ENCODE measurements at places on chromosomes 11 and 22. TPM values are rescaled to one million over a fixed set of nuclear protein-coding genes. Genes with fewer than 3 reads are reported as not detected.

DNA sequence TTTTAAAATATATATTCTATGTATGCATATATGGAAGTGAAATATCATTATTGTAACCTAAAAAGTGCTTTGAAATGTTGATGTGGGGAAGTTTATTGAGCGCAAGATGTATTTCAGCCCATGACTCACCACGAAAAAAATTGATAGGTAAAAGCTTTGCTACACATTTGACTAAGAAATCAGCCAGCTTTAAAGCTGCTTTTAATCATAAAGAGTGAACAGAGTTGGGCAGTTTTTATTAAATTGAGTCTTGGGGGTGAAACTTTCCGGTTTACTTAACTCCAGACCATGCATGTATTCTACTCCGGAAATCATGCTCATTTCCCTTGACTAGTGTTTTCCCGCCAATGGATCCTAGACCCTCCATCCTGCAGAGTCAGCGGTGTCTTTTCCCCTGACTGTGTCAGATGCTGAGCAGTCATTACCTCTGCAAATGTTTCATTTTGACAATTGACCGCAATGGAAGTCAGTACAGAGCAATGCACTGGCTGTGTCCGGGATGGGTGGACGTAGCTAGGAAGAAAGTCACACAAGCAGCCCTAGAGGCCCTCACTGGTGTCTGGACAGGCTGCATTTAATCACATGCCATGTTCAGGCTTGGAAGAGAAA is 47.2 kb upstream of the MPEG1 start:
- H3K4me1 ChIP-seq = no peaks in the 10 kb centered on the region
- H3K27ac ChIP-seq = no peak overlapping the region
- no peak for DNase-seq
- H3K36me3 ChIP-seq = no peaks in the 10 kb centered on the region

DNA sequence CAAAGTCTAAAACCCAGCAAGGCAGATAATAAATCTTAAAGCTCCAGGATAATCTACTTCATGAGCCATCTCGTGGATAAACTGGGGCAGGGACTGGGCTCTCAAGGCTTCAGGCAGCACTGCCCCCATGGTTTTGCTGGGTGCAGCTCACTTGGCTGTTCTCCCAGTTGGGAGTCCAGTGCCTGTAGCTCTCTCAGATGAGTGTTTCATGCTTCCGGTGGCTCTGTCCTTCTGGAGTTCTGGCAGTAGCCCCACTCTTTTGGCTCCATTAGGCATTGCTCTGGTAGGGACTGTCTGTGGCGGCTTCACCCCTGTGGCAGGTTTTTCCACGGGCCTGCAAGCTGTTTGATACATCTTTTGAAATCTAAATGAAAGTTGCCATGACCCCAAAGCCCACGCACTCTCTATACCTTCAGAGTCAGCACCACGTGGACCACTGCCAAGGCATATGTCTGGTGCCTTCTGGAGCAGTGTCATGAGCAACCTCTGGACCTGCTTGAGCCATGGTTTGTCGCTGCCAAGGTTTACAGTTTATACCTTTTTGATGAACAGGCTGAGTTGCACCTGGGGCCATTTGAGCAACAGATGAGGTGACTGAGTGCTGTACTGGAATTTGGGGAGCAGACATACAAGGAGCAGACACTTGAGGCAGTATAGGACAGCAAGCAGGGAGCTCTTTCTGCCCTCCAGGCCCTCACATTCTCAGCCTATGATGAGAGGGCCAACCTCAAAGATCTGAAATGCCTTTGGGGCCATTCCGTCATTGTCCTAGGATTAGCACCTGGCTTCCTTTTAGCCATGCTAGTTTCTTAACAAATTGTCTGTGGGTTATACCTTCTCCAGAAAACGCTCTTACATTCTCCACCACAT is 48.6 kb downstream of the MTNR1B start:
- no peak overlapping the region for H3K27ac ChIP-seq
- no peak for DNase-seq
- no peaks in the 10 kb centered on the region for H3K36me3 ChIP-seq
- no peaks in the 10 kb centered on the region for H3K27me3 ChIP-seq
- peaks cover 5% of the 10 kb centered on the region for H3K4me1 ChIP-seq

Gene SHISA8
- 0.12 TPM for polyA plus RNA-seq

Gene ANKK1
- 0.45 TPM for polyA plus RNA-seq
